Activated CD4-positive, alpha-beta T cell treated with anti-CD3 and anti-CD28 coated beads, Interleukin-2, amount 10 ng/mL, durations not matched to agents 7 days and 5 days (primary cell): ENCODE measurements at places on chromosomes 16 and 17. TPM values are rescaled to one million over a fixed set of nuclear protein-coding genes. Genes with fewer than 3 reads are reported as not detected.
A peak's percentile ranks its signal among the peaks of the same experiment; 100 is the strongest.

Gene ATP2A3
- 294 TPM for total RNA-seq

DNA sequence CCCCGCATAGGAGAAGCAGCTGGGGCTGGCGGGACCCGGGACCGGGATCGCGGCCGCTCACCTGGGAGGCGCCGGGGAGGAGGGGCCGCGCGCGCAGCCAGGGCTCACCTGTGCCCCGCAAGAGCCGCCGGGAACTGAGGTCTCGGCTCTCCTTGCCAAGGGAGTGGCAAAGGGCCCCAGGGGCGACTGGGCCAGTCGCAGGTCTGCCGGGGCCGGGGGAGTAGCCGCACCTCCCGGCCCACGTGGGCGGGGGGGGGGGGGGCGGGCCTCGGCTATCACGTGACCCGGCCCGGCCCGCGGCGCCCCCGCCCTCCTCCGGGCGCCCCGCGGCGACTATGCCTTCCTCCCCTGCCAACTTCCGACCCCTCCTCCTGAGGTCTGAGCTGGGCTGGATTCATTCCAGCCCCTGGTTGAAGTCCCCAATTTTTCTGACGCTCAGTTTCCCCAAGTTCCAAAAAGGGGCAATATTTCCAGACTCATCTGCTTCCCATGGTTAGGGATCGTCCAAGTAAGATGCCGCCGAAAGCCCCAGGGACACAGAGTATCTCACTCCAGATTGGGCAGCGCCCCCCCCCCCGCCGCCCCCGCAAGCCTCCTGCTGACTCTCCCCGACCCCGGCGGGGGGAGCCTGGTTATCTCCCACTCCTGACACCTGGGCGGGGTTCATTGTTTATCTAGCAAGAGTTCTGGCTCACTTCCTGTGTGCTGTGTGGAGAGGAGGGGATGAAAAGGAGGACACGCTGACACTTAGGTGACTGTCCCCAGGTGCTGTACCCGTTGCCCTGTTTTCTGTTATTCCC, at the start of gene TMC6:
TSS of gene TMC6 (minus strand) at position 205 of the 800 bp plus-strand sequence. CDS start 1,923 bp downstream, outside the sequence.
- DNase-seq = peak; percentile 82

DNA sequence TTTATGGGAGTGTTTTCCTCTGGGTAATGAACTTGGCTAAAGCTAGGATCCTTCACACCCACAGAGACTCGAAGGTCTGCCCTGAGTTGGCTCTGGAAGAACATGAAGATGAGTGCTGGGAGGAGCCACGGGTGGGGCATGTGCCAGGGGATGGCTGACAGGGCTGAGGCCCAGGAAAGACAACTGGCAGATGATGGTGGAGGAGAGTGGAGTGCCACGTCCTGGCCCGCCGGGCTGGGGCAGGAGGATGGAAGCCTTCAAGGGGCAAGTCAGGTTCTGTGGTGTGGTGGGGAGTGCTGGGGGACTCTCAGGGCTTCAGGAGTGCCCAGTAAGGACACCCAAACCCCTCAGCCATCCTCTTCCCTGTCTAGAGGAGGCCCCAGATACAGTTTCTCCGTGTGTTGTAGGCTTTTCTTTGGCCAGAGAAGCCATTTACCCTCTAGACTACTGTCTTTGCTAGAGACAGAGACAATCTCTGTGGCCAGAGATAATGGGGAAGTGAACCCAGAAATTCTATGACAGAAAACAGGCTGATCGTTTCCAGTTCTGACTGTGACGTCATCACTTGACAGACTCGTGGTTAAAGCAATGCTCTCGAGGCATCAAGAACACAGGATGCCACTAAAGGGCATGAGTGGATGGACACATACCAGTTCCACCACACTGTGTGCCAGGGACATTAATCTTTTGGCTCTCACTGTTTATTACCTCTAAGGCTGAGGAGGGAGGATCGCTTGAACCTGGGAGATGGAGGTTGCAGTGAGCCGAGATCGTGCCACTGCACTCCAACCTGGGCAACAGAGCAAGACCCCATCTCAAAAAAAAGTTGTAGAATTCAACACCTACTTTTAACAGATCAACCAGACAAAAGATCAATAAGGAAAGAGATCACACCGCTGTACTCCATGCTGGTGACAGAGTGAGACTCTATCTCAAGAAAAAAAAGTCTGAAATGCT, 18.6 kb upstream of the SLC5A10 start:
- DNase-seq = no peak

- DNase-seq = no peak
Measured at GRCh38 chr17:76132574-76133338, 8.3 kb downstream of the FOXJ1 start.

DNA sequence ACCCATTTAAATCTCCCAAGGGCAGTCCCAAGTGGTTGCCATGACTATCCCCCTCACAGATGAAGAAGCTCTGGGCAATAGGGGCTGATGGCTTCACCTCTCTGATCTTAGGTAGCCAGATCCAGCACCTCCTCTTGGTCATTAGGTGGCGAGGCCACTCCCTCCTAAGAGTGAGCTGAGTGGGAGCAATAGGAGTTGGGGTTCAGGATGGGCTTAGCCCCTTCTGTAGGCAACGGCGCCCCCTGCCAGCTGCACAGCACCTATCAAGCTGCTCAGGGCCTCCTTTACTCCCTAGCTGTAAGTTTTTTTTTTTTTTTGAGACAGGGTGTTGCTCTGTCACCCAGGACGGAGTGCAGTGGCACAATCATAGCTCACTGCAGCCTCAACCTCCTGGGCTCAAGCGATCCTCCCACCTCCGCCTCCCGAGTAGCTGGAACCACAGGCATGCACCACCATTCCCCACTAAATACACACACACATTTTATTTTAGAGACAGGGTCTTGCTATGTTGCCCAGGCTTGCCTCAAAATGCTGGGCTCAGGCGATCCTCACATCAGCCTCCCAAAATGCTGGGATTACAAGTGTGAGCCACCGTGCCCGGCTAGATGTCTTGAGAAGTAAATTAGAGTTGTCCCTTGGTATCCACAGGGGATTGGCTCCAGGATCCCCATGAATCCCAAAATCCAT, 3.5 kb upstream of the RRAD start:
- DNase-seq = peak; percentile 45
